ENCODE measurements at places on chromosomes 12 and 14.

GRCh38 chr14:54206516-54206915, 190.3 kb upstream of the CDKN3 start:
- no peak for DNase-seq

GRCh38 chr12:5497329-5498053, 65.6 kb downstream of the NTF3 start:
- no peak for DNase-seq

DNA sequence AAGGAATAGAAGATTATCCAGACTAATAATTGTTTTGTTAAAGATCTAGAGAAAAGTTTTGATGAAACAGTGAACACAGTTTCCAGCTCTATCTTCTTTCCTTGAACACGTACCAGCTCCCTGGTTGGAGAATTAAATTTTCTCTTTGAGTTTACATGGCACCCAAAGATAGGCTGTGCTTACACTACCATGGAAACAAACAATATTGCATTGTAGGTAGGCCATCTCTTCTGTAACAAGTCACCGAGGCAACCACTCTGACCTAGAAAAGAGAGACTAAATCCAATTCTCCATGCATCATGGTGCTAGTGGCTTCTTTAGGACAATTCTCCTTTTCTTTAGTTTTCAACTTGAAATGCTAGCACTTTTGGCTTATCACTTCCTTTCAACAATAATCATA, 9.9 kb downstream of the BMAL2 start:
- DNase-seq, result no peak

DNA sequence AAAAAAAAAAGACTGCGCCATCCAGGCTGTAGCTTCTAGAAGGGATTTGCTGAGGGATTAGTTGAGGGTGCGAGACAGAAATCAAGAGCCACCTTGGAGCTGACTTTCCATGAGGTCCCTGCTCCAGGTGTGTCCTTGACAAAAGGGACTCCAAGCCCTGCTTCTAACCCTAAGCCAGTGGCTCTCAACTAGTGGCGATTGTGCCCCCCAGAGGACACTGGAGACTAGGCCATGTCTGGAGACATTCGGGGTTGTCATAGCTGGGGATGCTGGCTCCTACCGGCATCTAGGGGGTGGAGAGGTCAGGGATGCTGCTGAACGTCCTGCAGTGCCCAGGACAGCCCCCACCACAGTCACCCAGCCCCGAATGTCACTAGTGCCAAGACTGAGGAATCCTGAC, 40.6 kb downstream of the SPRING1 start:
- no peak for DNase-seq

GRCh38 chr14:89214221-89214965, 202.6 kb downstream of the FOXN3 start:
- DNase-seq, result no peak

- DNase-seq, result no peak
Observed at GRCh38 chr14:49959822-49960408, 67.0 kb downstream of the ARF6 start.

DNA sequence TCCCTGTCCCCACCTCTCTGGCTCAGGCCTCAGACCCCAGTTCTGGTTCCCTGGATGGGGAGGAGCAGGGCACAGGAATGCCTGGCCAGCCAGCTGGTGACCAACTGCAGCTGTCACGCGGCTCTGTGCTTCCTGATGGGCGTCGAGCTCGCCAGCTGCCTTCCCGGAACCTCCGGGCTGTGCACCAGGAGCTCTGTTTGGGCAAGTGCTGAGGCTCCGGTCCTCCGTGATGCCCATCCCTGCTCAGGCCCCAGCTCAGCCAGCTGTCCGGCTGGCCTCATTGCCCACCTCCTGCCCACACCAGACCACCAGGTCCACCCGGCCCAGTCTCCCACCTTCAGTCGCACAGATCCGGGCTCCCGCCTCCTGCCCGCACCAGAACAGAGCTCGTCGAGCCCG, 4.8 kb downstream of the IFFO1 start:
- no peak for DNase-seq

GRCh38 chr12:12505544-12506495, 56.8 kb downstream of the DUSP16 start:
- DNase-seq, result no peak

GRCh38 chr14:50232276-50232642, 881 bp upstream of the SOS2 start:
- no peak for DNase-seq

GRCh38 chr12:121651320-121651719, 18.1 kb downstream of the MORN3 start:
- DNase-seq, result no peak

GRCh38 chr14:103121121-103121845, 2.0 kb upstream of the TNFAIP2 start:
- DNase-seq, result no peak

DNA sequence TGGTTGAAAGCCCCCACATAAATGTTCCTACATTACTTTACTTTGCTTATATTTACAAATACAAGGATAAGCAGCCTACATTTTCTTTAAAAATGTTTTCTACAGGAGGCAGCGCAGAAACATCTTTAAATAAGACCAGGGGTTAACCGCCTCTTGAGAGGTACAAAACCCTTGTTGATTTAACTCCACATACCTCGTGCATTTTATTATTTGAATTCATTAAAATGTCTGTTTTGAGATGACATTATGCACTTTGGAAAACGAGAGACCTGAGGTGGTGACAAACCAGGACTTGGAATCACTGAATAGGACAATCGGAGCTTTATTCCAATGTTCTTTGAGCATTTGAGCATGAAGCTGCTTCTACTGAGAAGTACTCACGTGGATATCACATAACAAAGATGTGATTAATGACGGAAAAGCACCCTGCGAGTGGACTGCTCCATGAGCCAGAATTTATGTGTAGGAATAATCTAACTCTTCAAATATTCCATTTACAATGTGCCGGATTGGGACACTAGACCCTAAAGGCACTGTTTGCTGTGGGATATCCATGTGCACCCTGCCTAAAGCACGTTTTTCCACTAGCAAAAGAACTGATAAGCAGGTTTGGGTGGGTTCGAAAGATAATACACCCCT, 746 bp upstream of the DUSP16 start:
- no peak for DNase-seq

DNA sequence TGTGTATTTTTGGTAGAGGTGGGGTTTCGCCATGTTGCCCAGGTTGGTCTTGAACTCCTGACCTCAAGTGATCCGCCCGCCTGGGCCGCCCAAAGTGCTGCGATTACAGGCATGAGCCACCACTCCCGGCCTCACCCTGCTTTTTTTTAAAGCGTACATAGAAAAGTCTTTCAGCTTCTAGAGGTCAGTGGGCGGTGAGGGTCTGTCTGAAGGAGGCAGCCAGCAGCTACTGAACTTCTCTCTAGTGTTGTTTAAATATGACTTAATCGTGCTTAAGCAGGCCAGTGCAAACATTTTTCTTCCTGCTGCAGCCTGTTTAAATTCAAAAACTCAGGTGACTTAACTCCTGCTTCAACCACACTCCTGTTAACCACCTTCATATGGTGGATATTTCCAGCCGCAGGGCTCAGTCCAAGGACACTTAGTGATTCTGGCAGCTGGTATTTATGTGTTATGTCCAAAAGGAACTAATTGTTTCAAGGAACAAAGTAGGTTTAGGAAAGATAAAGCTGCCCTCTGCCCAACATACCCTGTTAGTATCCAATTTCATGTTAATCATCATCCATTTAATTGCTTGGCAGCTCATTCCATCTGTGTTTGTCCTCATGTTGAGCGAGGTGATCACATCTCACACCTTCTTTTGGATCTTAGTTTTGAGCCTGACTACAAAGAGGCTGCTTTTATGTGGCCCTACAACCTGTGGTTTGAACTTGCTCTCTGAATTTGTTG, 2.0 kb downstream of the PRKAB1 start:
- no peak for DNase-seq

GRCh38 chr12:67617629-67618028, 30.9 kb upstream of the DYRK2 start:
- DNase-seq, result no peak

GRCh38 chr14:75070383-75070782, 942 bp downstream of the ZC2HC1C start:
- no peak for DNase-seq

DNA sequence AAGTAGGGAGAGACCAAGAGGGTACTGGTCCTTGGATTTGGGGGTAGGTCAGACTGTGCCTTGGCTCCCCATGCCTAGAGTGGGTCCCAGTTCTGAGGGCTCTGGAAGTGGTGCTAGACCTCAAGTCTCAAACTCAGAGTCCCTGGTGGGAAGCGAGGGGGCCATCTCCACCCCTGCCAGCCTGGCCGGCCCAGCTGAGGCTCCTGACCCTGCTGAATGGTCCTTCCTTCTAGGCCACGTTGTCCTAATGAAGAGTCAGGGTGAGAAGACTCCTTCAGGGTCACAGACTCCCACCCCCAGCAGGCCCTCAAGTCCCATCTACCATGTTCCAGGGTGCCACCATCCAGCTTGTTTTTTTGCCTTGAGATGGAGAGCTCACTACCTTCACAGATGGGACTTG, 12.9 kb downstream of the SERPINA6 start:
- DNase-seq, result no peak

DNA sequence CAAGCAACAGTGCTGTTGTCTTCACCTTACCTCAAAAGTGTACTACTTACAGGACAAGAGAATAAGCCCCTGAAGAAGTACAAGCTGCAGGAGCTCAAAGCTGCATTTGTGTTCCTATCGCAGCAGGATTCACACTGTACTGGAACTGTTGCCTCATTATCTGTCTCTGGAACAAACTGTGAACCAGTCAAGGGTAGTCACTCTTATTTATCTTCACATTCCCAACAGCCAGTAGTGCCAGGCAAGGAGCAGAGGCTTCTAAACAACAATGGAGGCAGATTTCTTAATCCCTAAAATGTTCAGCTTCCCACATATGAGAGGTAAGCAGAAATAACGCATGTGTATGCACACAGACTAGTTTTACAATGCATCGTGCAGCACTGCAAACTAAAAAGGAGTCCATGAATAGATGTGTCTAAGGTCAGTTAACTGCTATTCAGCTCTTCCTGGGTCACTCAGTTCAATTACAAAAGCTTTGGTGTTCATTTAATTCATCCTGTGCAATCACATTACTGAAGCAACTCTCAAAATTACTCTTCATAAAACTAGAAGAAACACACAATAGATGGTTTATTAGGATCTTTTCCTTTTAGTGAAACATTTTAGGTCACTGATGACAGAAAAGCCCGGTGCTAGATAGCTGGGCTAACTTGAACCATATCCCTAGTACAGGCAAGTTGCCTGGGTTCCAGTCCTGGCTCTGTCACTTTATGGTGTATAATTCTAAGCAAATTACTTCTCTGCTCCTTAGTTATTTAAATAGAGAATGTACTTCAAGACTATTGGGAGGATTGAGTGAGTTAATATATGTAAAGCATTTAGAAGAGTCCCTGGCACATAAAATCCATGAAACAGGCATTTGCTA, 2.7 kb downstream of the APPL2 start:
- no peak for DNase-seq

- DNase-seq, result no peak
Observed at GRCh38 chr14:68885226-68886108, 92.6 kb upstream of the ZFP36L1 start.

DNA sequence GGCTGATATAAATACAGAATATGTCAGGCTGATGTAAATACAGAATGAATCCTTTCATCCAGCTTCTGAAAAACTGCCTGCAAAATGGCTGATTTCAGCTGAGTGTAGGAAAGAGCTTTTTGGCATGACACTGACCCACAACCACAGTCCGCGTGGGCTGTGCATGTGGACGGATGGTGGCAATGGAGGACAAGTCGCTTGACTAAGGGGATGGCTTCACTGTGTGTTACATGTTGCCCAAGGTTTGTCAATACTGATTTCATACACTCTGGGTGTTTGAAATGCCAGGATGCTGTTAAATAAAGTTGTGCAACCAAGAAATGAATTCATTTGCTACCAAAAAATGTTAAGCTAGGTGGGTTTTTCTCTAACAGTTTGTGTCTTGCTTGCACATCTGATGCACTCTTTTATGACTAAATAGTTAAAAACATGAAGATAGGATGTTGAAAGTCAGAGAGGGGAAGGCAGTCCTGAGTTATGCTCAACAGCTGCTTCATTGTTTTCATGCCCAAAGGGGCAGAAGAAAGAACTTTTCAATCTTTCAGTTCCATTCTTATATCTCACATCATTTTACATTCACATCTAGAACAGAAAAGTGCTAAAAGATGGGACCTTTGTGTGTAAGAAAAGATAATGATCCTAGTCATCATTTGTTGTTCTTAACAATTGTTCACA, 36.5 kb upstream of the OVCH1 start:
- DNase-seq, result no peak

DNA sequence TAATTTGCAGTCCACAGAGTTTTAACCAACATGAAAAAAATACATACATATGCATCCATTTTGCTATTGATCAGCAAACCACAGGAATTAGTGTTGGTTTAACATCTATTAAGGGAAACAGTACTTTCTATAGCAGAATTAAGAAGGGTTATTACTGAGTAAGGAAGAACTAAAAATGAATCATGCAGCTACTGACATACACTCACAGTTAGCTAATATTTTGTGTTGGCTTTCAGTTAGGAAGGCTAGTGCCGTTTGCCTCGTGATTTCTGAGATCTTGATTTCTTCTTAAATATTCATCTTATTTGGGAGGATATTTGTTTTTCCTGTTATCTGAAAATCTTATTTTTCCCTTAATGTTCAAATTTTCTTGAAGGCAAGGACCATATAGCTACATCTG, 423.4 kb downstream of the NOVA1 start:
- no peak for DNase-seq

DNA sequence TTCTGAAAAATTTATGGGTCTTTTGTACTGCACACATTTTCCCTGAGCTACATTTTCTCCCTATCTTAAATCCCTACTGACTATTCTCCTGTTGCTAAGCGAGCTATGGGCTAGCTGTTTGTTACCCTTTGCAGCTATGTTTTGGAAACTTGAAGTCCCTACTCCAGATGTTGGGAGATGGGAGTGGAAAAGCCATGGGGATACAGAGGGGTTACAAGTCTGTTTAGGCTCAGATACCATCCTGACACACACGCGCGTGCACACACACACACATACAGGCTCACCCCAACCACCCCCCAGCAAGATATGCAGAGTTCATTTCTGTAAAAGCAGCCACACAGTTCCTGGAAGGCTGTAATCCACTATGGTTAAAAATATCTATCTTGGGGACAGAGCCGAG, 15.8 kb downstream of the ATP5MC2 start:
- DNase-seq, result no peak

GRCh38 chr14:54322701-54323337, 74.0 kb upstream of the CDKN3 start:
- no peak for DNase-seq

DNA sequence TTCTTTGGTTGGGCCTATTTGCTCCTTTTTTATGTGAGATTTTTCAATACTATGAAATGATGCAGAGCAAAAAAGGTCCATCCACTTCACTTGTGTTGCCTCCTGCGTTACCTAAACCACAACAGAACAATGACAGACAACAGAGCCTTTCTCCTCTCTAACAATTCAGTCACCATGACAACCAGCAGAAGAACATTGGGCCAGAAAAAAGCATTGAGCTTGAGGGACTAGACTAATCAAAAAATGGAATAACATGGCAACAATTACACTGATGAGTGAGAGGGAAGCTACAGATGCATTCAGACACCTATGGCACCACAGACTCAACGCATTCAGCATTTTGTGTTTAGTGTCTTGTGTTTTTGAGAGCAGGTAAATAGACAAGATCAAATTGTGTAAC, 44.6 kb upstream of the PTCSC3 start:
- DNase-seq, result no peak

All from naive thymus-derived CD8-positive, alpha-beta T cell (primary cell).